Activated CD8-positive, alpha-beta memory T cell treated with anti-CD3 and anti-CD28 coated beads for 1 hour (primary cell): ENCODE measurements at places on chromosomes 6 and 20.

GRCh38 chr20:56322681-56323080 is 36.1 kb upstream of the FAM210B start:
- no peak for DNase-seq

- no peak for DNase-seq
Measured at GRCh38 chr20:60559462-60559861, 601.2 kb downstream of the CDH26 start.

DNA sequence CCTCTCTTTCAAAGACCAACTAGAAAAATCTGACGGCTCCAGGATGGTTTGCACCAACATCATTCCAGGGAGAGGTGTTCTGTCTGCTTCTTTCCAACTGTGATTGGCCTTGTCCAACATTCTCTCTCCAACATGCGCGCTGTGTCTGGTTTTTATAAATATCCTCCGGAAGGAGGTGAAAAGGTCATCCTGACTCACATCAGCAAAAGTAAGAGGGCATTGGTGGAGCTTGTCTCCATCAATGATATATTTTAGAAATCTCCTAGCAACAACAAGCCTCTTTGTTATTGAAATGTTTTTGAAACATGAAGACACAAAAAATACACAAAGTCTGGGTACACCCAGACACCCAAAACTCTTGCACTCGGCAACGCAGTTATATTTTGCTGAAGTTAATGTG is 475.3 kb upstream of the JARID2 start:
- no peak for DNase-seq

DNA sequence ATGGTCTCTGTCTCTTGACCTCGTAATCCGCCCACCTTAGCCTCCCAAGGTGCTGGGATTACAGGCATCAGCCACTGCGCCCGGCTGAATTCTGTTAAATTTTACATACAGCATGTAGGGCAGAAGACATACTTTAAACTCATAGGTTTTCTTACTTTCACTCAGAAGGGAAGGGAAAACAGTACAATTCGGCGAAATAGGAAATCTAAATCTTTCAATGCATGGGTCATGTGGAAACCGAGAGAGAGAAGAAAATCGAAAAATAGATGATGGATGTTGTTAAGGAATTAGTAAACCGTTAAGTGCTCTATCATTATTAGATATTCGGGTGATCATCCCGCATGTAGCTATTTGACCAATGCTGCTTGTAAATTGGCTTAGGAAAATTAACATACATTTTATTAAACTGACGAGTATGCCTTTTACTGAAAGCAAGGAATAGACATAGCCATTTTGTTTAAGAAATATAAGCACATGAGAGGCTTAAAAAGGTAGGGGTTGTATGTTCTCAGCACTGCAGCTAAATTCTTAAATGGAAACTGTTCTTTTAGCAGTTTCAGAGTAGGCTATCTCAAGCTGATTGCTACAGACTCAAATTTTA is 164.7 kb upstream of the AGPAT4 start:
- DNase-seq, result no peak

DNA sequence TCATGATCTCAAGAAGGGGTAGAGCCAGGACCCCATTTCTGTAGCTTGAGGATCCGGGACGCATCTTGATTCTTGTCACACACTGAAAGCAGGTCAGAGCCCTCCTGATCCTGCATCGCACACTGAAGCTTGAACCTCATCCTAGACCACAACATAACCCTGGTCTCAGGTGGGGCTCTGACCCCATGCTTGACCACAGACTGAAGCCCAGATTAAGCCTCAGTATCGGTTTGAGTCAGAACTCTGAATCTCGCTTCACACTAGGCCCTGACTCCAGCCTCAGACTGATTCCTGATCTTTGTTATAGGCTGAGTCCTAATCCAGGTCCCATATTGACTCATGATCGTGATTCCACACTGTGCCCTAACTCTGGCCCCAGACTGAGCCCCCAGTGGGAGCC is 8.5 kb upstream of the RSPO4 start:
- no peak for DNase-seq

DNA sequence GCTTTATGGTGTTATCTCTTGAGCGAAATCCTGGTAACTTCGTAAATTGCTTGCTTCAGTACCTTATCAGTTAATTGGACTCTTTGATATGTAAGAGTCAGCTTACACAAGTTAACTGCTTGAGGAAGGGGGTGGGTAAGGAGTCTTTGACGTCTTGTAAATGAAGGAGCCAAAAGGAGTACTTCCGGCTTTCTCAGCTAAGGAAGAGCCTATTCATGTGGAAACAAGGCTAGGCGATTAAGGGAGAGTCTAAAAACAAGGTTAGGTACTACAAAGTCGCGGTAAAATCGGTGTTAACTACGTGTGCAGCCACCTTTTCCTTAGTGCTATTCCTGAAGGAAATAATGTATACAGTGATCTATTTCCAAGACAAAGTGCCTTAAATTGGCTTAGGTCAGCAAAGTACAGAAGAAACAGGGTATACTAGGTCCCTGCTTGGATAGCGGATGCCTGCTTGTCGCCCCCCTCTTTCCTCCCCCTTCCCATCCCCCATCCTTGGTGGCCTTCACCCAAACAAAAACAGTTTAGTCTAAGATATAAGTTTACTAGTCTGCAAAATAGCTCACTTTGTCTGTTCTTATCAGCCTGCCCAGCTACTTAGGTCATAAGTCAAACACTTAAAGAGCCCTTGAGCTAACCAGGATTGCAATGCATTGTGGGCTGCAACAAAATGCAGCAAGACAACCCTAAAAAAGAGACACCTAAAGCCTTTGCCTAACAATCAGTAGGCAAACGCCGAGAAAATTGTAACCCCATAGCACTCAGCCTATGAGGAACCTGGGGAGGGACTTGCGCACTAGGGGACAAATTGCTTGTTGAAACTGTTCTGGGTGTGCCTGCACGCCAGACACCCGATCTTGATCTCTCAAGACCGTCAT is 147.3 kb downstream of the TRIM27 start:
- DNase-seq, result no peak

GRCh38 chr6:128507337-128508310 is 12.8 kb downstream of the PTPRK start:
- no peak for DNase-seq

- DNase-seq, result no peak
Measured at GRCh38 chr6:187210-187861, 105.0 kb upstream of the DUSP22 start.

- no peak for DNase-seq
Measured at GRCh38 chr20:4441871-4442270, 279.8 kb upstream of the PRND start.

DNA sequence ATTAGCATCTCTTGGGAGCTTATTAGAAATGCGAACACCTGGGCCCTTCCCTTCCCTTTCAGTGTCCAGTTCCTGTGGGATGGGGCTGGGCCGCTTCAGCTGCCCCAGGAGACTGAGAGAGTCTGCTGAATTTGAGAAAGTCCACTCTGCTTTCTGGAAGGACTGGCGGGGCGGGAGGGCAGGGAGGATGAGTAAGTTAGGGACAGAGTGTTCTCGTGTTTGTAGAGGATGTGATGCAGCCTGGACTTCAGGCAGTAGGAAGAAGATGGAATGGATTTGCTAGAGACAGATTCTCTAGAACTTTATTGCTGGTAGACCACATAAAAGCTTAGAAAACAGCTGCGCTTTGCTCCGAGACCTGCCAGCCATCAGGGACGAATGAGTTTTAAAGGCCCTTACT is 1.1 kb upstream of the TULP4 start:
- no peak for DNase-seq

GRCh38 chr6:1381481-1382330 is 7.7 kb upstream of the FOXF2 start:
- DNase-seq, result peak; percentile 43

GRCh38 chr20:63422653-63423052 is 49.8 kb downstream of the KCNQ2 start:
- DNase-seq, result no peak

DNA sequence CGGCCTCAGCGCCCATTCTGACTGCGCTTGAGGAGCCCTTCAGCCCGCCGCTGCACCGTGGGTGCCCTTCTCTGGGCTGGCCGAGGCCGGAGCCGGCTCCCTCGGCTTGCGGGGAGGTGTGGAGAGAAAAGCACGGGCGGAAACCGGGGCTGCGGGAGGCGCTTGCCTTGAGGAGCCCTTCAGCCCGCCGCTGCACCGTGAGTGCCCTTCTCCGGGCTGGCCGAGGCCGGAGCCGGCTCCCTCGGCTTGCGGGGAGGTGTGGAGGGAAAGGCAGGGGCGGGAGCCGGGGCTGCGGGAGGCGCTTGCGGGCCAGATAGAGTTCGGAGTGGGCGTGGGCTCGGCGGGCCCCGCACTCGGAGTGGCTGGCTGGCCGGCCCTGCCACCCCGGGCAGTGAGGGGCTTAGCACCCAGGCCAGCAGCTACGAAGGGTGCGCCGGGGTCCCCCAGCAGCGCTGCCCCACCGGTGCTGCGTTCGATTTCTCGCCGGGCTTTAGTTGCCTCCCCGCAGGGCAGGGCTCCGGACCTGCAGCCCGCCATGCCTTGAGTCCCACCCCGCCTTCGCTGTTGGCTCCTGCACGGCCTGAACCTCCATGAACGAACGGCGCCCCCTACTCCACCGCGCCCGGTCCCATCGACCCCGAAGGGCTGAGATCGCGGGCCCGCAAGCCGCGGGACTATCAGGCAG is 45.7 kb upstream of the MCUR1 start:
- no peak for DNase-seq

DNA sequence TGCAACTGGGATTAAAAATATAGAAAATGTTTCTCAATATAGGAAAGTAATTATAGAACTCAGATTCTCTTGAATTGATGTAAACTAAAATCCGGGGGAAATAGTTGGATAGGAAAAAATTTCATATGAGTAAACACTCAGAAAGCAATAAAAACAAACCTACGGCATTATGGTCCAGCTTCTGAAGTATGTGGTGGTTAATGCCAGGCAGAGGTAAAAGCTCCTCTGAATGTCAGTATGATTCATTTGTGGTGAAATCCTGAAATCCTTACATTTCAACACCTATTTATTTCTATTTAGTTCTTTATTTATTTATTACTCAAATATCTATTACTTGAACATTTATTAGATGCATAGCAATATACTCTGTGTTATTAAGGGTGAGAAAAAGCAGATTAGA is 145.1 kb downstream of the RIMS1 start:
- DNase-seq, result no peak

- DNase-seq, result no peak
Measured at GRCh38 chr6:149077208-149077607, 240.3 kb upstream of the TAB2 start.

- DNase-seq, result no peak
Measured at GRCh38 chr20:23744817-23745216, 5.9 kb downstream of the CST1 start.

- no peak for DNase-seq
Measured at GRCh38 chr6:140663772-140664171, 1289.3 kb upstream of the CITED2 start.

- DNase-seq, result no peak
Measured at GRCh38 chr6:168627506-168628175, 186.7 kb downstream of the SMOC2 start.

DNA sequence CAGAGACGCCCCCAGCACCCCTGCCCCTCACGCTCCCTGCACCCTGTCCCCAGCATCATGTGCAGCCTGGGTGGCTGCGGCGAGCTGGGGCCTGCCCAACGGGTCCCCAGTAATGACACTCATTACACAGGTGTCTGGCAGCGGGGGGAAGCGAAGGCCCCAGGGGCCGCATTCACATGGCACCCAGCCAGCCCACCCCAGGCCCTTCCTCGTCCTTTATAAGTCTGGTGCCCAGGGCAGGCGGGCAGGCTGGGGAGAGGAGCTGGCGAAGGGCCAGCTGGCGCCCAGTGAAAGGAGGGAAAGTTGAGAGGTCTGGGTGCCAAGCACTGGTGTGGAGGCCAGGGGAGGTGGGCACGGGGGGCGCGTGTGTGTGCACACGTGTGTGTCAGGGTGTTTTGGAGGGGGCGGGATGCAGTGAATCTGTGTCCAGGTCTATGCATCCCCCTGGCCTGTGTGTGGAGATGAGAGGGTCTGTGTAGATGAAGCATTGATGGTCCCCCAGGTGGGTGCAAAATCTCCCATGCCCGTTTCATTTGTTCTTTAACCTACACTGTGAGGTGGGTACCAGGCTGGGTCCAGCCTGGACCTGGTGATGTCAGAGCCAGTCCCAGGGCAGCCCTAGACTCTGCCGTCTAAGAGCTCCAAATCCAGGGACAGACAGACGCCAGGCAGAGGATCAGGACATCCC is 105.3 kb downstream of the CEBPB start:
- no peak for DNase-seq

GRCh38 chr6:75478929-75479328 is 14.7 kb downstream of the FILIP1 start:
- no peak for DNase-seq

DNA sequence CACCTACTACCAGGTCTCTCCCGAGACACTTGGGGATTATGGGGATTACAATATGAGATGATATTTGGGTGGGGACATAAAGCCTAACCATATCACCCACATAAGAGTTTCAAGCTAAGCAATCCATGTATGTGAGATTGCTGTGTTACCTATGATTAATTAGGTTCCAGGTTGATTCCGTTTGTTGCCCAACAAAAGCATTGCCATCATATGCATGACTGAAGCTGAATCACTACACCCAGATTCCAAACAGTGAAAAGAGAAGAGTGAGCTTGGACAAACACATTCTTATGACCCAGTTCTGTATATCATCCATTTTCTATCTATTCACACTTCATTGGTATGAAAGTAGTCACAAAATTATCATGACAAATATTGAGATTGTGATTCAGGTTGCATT is 952.5 kb upstream of the MAN1A1 start:
- no peak for DNase-seq

DNA sequence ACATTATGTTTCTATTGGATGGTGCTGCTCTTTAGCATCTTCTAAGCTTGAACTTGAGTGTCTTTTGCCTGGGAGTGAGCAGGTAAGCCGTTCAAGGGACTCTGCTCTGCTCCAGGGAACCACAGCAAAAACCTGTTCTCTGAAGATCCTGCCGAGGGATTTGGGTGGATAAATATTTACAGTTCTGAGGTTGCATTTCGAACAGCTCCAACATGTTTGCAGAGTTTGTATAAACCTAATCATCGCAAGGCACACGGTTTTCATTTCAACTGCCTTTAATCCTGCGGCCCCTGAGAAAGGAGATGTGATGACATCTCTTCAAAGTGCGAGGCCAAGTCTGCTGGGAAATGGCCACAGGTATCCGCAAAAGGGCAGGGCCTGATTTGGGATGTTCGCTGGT is 293.4 kb downstream of the TFAP2C start:
- no peak for DNase-seq

DNA sequence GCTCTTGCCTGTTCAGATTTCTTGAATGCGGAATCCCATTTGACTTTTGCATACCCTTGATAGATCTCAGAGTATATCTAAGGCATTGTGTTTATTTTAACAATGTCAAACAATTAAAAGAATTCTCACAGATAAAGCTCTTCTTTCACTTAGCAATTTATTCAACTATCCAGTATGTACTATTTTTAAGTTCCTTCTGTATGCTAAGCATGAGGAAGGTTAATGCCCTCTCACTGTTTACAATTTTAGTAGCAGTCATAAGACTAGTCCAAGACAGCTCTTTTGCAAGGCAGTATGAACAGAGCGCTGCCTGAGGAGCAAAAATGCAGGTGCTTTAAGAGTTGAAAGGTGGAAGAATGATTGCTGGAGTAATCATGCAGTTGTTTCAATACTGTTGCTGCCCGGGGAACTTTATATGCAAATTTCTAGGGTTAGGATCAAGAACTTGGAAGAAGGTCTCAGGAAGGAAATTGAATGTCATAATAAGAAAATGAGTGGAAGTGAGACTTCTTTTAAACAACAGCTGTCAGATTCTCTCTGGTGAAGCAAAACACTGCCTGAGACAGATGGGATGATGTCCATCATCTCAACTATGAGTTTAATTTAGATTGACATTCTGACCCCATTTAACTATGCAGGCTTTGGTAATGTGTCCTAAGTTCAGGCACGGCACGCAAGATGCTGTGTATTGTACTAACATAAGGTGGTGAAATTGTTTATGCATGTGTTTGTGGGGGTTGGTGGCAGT is 1303.5 kb upstream of the CITED2 start:
- DNase-seq, result no peak

GRCh38 chr6:86331265-86331840 is 606.0 kb upstream of the HTR1E start:
- DNase-seq, result no peak
